ENCODE measurements at places on chromosomes 12 and 14.

- no peak for DNase-seq
Observed at GRCh38 chr12:82832981-82833380, 146.3 kb downstream of the TMTC2 start.

DNA sequence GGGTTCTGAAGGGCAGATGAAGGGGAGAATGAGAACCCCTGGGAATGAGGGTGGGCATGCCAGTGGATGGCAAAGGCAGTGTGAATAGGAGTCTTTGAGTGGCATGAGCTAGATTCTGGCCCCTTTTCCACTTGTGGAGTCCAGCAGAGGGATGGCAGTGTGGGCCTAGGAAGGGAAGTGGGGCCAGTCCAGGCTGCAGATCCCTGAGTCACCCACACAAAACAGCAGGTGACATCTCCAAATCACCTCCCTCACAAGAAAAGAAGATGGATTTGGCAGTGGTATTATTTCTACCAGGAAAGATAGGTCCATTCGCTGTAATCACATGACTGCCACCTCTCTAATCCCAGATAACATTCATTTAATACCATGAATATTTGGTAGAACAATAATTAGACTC lies 151.3 kb downstream of the TTC7B start:
- no peak for DNase-seq

DNA sequence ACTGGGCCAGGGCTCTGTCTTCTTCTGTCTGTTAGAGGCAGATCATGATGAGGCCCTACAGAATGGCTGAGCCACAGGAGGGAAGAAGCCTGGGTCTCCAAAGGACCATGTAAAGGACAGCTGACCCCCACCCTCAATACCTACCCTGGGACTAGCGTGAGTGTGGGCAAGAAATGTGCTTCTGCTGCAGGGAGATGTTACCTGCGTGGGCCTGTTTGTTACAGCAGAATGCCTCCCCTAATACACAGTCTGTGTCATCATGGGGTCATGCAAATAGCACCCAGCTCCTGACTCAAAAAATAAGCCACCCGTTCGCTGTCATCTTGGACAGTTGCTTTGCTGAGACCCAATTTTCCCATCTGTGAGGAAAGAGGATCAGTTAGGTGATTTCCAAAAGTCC lies 90.6 kb downstream of the CALM1 start:
- no peak for DNase-seq

- no peak for DNase-seq
Observed at GRCh38 chr12:27179400-27180214, 64.5 kb upstream of the STK38L start.

DNA sequence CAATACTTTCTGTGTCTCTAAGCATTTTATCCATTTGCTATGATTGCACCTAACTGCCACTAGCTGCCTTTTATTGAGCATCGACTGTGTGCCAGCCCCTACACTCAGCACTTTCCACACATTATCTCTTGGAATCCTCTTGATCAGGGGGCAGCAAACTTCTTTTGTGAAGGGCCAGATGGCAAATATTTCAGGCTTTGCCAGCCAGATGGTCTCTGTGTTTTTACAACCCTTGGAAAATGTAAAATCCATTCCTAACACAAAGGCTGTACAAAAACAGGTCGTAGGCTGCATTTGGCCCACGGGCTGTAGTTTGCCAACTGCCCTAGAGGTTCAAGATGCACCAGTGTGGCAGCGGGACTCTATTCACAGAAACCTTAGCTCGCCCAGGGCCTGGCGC lies 19.5 kb downstream of the FOXN4 start:
- no peak for DNase-seq

- DNase-seq = no peak
Observed at GRCh38 chr12:47946413-47947323, 16.7 kb upstream of the TMEM106C start.

- no peak for DNase-seq
Observed at GRCh38 chr14:43001731-43002130, 1395.1 kb downstream of the LRFN5 start.

DNA sequence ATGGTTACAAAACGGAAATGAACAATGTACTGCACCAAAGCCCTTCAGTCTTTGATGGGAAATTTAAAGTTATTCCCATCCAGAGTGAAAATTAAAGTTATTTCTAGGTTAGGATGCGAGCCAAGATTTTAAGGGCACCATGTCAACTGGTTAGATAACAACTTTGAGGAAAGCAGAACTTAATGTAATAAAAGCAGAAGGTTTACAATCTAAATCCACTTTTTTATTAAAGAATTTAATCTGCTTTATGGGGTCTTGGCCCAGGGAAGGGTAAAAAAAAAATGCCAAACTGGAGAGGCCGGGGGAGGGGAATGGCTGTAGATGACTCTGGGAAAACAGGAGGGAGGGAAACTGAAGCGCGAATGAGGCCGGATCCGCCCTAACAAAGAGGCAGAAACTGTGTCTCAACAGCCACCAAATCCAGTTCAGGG lies 108.2 kb upstream of the ATF7IP start:
- no peak for DNase-seq
